Stimulated activated CD8-positive, alpha-beta memory T cell treated with anti-CD3 and anti-CD28 coated beads, Interleukin-4, amount 100 ng/mL, for 4 hours (primary cell): ENCODE measurements at places on chromosomes 13 and 19.

- no peak for DNase-seq
These were observed 96.3 kb downstream of the PTPRS start for GRCh38 chr19:5244351-5244750.

- DNase-seq: no peak
These were observed 395.9 kb downstream of the KCNRG start for GRCh38 chr13:50410921-50411746.

DNA sequence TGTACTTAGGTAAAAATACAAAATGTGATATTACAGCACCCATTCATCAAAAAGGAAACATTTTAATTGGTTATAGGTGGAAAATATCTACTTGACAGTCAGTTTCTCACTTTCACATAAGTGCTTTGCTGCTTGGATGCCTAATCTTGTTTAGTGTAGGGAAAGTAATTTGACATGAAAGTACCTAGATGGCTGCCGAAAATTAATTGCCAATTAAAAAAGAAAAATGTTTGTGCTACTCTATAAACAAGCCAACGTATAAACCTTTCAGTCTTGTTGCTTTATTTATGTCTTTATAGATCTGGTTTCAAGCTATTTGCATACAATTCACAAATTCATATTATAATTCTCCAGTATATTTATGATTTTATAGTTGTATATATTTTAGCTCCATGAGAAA lies 729.9 kb downstream of the DACH1 start:
- DNase-seq: no peak

DNA sequence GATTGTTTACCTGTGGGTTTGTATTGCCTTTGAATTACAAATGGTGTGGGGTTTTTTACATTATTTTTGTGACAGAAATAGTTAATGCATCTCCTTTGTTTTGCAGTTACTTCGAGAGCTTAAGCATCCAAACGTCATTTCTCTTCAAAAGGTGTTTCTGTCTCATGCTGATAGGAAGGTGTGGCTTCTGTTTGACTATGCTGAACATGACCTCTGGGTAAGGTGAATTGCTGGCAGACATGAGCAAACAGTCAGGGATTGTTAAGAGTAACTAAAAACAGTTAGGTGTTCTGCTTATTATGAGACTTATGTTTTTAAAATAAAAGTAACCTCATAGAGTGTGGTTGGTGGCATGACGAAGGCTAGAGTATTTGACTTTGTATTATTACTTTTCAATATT lies 95.0 kb downstream of the CDK8 start:
- no peak for DNase-seq

GRCh38 chr13:97101912-97102708 lies 107.8 kb upstream of the OXGR1 start:
- DNase-seq: no peak

GRCh38 chr13:67623630-67624029 lies 393.5 kb upstream of the PCDH9 start:
- DNase-seq: no peak

DNA sequence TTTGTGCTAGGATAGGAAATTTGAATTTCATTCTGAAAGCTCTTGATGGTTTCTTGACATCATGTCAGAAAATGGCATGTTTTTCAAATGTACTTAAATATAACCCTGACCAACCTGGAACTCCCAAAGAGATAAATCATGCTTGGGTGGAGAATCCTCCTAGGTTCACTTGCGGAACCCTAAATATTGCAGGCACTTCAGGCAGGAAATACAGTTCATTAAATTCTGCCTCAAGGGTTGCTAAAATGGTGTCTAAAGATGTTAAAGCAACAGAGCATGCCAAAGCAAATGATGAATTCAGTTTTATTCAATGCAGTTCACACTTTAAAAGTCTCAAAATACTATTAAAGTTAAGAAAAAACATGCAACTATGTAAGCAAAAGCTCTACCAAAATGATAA lies 415.9 kb downstream of the SLITRK6 start:
- no peak for DNase-seq

GRCh38 chr13:72808917-72809500 lies 27.1 kb downstream of the PIBF1 start:
- DNase-seq: no peak

GRCh38 chr13:31242916-31243315 lies 43.1 kb downstream of the B3GLCT start:
- DNase-seq: no peak

- DNase-seq: no peak
These were observed 1.2 kb upstream of the CCDC124 start for GRCh38 chr19:17931532-17932191.

- no peak for DNase-seq
These were observed 3.5 kb downstream of the CCDC169 start for GRCh38 chr13:36294096-36294495.

GRCh38 chr13:71626421-71627117 lies 240.4 kb downstream of the DACH1 start:
- no peak for DNase-seq

DNA sequence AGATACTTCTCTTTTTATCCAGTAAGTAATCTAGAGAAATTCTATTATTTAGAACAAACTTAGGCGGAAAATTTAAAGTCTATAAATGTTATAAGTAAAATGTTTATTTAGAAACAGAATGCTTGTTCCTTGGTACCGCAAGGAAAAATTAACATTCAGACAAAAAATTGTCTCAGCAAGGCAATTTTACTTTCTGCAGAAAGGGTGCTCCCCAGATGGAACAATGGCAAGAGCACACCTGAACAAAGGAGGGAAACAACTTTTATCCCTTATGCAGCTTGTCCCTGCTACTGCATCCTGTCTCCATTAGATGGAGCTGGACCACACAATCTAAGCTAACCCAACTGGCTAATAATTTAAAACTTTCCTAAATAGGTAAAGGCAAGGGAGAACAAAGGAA lies 6.5 kb upstream of the ZNF708 start:
- no peak for DNase-seq

DNA sequence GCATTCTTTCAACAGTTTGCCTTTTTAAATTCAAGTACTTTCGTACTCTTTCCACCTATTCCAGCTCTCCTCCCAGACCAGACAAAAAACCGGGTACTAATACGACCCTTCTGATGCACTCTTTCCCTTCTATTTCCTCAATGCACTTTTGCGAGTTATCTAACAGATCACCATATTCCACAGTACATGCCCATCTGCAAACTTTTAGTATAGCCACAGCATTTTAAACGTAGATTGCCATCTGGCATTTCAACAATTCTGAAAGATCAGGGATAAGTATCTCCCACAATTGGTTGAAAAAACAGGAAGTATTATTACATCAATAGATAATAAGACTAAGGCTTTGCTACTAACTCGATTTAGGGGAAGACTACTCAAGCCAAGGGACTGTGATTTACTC lies 31.5 kb downstream of the RBM26 start:
- no peak for DNase-seq

DNA sequence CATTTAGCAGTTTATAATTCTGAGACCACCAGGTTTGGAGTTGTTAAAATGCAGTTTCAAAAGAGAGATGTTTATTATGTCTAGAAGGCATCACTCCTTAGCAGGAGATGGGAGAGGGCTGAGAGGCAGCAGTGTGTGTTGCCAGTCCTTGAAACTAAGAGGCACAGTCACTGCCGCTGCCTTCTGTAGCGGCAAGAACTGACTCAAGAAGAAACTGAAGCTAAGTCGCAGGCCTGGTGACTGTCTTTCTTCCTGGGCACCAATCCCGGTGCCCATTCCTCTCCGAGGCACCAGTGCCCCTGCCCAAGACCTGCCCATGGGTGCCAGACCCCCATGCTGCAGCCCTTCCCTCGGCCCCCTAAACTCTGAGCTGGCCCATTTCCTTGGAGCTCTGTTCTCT lies 20.1 kb downstream of the N4BP2L1 start:
- DNase-seq: no peak

- no peak for DNase-seq
These were observed 35.1 kb downstream of the INTS6 start for GRCh38 chr13:51417716-51418115.

DNA sequence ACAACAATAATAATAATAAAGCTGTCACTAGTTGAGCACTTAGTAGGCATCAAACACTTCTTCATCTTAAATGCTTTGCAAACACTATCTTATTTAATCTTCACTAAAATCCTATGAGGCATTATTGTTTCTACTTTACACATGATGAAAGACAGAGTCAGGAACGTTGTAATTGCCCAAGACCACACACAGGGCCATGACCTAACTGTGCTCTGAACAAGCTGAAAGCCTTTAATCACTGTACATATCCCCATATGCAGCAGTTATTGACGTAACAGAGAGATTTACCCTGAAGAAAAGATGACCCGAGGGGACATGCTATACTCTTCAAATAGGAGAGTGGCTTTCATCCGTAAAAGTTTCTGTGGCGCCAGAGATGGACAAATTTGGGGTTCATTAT lies 53.0 kb downstream of the SACS start:
- DNase-seq: no peak

DNA sequence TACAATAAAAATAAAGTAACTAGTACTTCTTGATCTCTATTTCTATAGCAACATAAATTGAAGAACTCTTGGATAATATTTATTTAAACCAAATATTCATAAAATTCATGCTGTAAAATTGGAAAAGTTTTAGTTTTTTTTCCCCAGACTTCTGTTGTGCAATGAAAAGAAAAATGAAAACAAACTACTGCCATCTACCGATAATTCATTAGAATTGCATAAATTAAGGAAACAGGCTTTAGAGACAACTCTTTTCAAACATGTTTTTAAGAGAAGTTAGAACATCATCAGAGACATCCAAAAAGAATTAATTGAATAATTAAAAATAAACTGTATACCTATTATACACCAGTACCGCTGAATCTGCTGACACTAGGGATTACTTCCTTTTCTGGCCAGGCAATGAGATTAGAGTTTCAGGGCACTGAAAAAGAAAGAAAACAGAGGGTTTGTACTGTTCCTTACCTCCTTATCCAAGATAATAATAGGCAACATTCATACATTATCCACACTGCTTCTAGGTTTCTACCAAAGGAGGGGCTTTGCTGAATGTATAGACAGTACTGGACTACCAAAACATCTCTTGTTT lies 4.9 kb downstream of the CCDC122 start:
- DNase-seq: no peak

DNA sequence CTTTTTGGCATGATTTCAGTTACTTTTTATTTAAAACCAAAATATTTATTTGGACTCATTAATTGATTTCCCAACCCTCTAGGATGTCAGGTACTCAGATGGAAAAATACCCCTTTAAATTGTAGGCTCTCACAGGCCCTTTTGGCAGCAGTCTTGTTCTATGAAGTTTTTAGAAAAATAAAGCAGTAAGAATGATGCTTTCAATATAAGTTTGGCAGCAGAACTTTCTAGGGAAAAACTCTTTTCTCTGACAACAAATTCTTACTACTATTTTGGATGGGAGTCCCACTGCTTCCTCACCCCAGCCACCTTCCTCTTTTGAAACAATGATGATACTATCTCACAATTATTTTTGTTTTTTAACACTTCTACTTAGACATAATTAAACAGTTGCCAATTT lies 581.6 kb upstream of the SGCG start:
- no peak for DNase-seq

GRCh38 chr19:38711726-38712153 lies 32.5 kb downstream of the CAPN12 start:
- no peak for DNase-seq

DNA sequence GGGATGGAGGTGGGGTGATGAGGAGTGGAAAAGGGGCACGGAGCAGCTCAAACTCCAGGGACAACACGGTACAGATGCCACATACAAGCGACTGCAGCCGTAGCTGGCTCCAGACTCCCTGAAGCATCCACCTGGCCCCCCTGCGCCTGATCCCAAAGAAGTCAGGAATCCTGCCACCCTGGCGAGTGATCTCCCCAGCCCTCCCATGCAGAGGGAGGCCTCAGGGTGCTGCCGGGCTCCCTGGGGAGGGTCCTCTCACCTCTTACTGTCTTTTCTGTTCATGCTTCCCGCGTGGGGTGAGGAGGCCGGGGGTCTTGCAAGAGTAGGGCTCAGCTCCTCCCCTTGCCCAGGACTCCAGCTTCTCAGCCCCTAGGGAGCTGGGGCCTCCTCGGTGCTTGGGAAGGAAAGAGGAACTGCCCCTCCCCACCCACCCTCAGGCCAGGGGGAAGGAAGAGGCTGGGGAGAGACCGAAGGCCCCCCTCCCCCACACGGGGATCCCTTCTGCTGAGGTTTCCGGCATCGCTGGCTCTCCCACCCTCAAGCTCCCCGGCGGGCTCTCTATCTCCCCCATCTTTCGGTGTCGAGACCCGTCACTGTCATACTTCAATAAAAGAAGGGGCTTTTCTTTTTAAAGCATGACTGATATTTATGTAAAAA lies at the start of gene RASGRP4:
TSS of gene RASGRP4 (minus strand) at position 410 of the 657 bp plus-strand sequence. CDS start at position 282, 128 bp downstream.
- no peak for DNase-seq

- DNase-seq: no peak
These were observed 10.3 kb downstream of the SCEL start for GRCh38 chr13:77545626-77546412.

GRCh38 chr13:20270163-20270865 lies 38.2 kb upstream of the GJB6 start:
- DNase-seq: no peak

GRCh38 chr19:14005349-14006084 lies 603 bp downstream of the RFX1 start:
- peak; percentile 86 for DNase-seq

DNA sequence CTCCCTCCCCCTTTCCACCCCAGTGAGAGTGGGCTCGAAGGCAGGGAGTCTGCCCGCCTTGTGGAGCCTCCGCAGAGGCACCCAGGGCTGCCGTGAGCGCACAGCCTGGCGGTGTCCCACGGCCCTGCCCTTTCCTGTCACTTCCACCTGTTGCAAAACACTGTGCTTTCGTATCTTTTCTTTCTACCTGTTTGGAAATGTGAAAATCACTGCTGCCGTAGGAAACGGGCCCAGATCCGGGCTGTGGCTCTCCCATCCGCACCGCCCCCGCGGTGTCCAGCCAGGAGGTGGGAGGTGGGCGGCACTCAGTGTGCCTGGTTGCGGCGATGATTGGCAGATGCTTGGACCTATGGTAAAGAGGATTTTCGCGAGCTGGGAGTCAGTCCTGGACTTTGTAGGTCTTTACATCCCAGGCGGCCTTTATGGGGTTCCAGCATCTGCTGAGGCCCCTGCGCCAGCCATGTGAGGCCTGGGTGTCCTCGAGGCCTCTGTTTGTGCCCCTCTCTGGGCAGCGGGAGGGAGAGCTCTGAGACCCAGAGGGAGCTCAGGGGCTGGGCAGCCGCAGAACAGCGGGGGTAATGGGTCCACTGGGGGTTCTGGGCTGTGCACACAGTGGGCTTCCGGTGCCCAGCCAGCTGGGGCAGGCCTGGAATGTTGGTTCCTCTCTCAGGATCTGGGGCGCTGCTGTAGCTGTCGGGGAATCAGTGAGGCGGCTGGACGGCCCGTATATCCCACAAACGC lies 6.1 kb downstream of the STK11 start:
- no peak for DNase-seq

DNA sequence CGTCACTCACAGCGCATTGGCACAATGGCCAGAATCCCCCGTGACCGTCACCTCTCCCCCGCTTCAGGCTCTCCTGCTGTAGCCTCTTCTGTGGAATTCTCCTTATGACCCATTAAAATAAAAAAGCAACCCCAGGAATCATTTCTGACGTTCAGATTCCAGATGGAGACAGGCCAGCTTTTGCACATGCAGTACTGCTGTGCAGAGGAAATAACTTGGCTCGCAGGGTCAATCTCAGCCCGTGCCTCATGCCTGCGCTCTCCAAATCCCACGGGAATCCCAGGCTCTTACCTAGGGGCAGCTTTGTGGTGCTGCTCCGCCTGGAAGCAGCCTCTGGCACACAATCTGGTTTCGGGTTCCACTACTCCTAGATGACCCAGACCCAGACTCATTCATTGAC lies 32.7 kb upstream of the SOX1 start:
- DNase-seq: no peak

GRCh38 chr19:15154002-15154612 lies 46.7 kb downstream of the NOTCH3 start:
- DNase-seq: no peak

- no peak for DNase-seq
These were observed 25.6 kb downstream of the IPO5 start for GRCh38 chr13:97979051-97979450.
